ENCODE measurements at places on chromosomes 7 and 10.

DNA sequence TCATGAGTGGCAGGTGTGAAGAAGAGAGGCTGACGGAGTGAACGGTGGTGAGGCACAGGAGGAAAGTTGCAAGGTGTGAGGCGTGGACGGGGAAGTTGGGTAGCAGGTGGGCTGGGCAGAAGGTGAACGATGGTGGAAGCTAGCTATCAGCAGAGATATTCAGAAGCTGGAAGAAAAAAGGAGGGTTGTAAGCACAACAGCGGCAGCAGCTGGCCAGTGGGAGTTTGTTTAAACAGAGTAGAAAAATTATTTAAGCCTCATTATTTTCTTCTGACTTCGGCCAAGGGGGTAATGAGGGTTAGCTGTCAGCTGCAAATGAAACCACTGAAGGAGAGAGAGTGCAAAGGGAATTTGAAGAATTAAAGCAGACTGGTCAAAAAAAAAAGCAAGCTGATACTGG lies 62.1 kb upstream of the PRKAR2B start:
- no peak for DNase-seq

- no peak for DNase-seq
Observed at GRCh38 chr10:103986360-103986759, 19.4 kb downstream of the SLK start.

DNA sequence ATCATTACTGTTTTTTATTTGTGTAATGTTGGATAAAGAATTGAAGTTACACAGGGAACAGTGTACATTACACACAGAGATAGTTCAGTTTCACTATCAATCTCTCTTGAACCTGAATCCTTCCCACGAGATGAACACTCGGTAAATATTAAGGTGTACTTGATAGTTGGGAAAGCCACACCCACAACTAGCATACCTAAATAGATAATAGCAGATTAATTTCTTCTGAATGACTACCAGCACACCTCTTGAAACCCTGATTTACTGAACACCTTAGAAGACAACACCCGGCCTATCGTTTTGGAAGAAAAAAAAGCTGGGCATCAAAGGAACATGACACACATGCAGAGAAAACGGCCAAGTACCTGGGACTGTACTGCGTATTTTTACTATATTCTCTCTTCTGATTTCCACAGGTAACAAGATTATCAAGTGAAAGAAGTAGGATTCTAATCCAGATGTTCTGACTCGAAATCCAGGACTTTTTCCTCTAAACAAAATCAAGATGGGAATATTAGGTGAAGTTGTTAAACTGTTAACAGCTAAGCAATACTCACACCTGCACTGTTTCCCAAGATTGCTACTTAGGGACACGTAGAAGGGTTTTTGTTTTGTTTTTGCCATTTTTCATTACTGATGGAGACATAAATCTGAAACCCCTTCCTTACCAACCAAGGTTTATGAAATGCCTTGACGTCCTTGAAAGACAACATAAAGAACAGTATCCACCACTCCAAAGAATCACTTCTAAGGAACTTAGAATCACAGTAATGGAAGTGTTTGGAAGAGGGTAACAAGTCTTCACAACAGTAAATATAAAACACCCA lies 1.0 kb downstream of the CCDC186 start:
- no peak for DNase-seq

DNA sequence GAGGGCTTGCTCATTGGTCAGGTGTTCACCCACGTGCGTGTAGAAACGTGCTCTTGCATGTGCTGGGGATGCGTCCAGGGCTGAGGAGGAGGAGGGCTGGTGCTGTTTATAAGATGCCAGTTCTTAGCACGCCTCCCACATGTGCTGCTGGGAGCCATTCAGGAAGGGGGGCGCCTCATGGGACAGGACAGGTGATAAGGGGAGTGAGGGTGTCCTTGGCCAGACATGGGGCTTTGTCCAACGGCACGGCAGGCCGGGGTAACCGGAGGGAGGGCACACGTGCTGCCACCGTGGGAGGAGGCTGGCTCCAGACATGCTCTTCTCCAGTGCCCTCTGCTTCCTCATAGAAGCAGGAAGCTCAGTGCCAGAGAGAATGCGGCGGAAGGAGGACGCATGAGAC lies 150.0 kb downstream of the ZMYND11 start:
- DNase-seq = no peak

- no peak for DNase-seq
Observed at GRCh38 chr7:35754741-35755140, 46.1 kb upstream of the SEPTIN7 start.

GRCh38 chr7:124689523-124689922 lies 76.1 kb downstream of the GPR37 start:
- DNase-seq = no peak

GRCh38 chr7:4052130-4052529 lies 630.0 kb upstream of the FOXK1 start:
- DNase-seq = no peak

- no peak for DNase-seq
Observed at GRCh38 chr7:156494960-156495359, 145.6 kb upstream of the RNF32 start.

- DNase-seq = no peak
Observed at GRCh38 chr10:62831346-62831745, 15.2 kb upstream of the EGR2 start.

DNA sequence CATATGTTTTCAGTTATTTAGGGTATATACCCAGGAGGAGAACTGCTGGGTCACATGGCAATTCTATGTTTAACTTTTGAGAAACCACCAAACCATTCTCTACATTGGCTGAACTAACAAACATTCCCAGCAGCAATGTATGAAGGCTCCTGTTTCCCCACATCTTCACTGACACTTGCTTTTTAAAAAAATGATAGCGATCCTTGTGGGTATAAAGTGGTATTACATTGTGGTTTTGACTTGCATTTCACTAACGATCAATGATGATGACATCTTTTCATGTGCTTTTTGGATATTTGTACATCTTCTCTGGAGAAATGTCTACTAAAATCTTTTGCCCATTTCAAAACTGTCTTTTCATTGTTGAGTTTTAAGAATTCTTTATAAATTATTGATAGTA lies 51.2 kb upstream of the ANAPC16 start:
- no peak for DNase-seq

- no peak for DNase-seq
Observed at GRCh38 chr10:124324451-124324850, 94.3 kb downstream of the OAT start.

DNA sequence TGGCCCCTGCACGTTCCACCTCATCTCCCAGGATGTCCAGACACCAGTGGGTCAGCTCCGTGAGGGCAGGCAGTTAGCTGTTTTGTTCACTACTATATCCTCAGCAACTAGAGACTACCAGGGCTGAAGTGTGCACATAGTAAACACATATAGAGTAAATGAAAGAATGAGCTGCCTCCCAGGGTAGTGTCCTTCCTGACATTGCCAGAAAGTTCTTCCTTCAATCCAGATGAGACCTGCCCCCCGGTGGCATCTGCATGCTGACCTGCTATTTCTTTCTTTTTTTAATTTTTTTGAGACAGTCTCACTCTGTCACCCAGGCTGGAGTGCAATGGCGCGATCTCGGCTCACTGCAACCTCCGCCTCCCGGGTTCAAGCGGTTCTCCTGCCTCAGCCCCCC lies 14.0 kb upstream of the ARPC1A start:
- no peak for DNase-seq

DNA sequence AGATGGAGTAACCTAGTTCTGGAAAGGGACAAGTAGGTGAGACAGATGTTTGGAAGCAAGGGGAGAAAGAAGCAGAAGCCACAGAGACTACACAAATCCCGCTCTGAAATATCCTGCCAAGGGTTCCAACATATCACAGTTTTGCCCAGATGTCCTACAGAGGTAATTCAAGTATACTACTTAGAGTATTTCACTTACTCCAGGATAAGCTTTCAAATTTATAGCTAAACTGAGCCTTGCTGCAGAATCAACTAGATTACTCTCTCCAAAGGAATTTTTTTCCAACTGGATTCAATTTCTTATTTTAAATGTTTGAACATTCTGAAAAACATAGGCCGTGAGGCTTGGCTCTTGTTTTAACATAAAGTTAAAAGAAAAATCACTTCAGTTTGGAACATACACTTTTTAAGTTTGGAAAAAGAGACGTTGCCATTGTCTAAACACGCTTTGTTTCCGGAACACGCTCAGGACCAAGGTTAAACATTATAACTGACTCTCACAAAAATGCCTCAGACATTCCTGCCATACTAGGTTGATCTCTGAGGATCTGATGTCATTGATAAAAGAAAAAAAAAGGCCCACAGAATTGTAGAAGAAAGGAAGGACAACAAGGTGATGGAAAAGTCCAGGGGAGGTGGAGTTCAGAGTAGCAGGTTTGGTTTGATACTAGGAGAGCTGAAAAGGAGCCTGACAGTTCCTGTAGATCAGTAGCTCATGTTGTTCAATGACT lies 74.8 kb downstream of the FAM185A start:
- no peak for DNase-seq

GRCh38 chr7:127391591-127392181 lies 822 bp downstream of the ZNF800 start:
- peak; percentile 8 for DNase-seq

DNA sequence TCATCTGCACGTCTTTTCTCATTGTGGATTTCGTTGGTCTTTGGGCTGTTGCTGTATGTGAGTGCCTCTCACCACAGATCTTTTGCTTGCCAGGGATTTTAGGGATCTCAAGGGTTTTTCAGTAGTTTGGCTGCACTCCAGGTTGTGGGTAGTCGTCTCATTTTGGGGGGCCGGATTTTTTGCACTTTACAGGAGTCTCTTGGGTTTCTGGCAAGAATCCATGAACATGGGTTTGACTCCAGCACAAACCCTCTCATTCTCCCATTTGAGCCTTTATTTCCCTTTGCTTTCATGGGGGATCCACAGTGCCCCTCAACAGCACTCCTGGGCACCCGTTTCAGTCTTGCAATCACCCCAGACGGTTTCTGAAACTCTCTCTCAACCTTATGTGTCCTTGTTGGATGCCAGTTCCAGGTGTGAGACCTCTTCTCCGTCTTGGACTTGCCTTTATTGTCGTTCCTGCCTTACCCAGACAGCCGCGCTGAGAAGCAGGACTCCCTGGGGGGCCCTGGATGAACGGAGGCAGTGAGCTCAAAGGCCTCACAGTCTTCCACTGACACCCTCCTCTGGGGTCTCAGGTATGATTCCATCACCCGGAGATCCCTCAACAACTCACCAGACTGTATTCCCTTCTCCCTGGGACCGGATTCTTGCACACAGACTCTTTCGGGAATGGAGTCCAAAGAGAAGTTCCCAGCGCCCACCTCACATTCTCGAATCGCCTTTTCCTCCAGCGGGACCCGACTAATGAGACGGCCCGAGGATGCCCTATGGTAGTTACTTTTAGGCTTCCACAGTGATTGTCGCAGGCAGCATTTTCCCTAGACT lies 18.8 kb upstream of the ZNF273 start:
- no peak for DNase-seq

DNA sequence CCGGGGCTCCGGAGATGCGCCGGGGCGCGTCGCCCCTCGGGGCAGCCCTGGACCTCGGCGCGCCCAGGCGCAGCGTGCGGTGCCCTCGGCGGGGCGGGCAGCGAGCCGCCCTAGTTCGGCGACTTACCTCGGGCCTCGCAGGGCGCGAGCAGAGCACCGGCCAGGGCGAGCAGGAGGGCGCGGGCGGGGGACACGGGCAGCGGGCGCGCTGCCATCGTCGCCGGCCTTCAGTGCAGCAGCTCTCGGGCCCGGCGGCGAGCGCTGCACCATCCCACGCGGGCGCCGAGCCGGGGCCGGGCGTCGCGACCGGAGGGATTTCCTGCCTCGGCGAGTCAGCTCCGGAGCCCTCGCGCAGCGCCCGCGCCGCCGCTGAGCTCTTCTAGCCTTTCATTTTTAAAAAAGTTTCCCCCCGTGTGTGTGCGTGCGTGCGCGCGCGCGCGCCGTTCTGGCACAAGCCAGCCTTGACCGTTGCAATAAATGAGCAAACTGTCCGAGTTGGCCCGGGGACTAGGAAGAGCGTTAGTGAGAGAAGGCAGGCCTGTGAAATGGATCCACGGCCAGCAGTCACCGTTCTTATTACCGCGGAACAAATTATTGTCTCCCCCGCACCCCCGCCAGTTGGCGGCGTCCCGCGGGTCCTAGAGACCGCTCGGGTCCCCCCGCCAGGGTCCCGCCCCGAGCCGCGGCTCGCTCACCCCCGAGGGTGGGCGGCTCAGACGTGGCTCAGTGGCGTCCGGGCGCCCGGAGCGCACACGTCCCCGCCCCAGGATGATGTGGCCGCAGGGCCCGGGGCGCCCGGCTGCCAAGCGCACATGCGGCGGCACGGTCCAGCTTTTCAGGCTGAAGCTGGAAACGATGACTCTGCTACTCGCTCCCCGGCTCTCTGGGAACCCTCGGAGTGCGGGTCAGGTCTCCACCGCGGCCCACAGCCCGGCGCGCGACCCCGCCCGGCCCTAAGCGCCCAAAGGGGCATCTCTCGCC lies at the start of gene ADAM12:
ADAM12 (minus strand) TSS at position 547 of the 981 bp plus-strand sequence; CDS start at position 215, 332 bp downstream.
- no peak for DNase-seq

GRCh38 chr7:114627231-114627630 lies 212.6 kb downstream of the FOXP2 start:
- no peak for DNase-seq

Data from stimulated activated CD8-positive, alpha-beta memory T cell treated with anti-CD3 and anti-CD28 coated beads, Interleukin-15, amount 100 ng/mL, for 1 hour (primary cell).